ENCODE measurements at places on chromosomes 5 and 9. TPM values are rescaled to one million over a fixed set of nuclear protein-coding genes. Genes with fewer than 3 reads are reported as not detected.

DNA sequence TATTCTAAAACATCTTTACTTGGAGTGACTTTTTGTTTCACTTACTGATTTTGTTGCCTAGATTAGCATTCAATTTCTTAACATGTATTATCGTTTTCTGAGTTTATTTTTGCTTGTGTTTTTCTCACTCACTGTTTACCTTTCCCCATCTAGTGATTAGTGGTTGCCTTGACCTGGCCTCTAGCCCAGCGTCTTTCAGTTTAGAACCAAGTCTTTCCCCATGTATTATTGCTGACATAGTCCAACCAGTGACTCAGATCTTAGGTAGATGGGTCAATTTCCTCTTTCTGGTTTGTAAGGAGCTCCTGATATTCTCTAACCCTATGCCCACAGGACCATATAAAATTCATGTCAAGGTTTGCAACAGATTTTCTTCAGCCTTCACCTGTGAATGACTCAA, 135.5 kb downstream of the PRR16 start:
- no peak for DNase-seq

GRCh38 chr5:67699560-67699959, 503.0 kb upstream of the CD180 start:
- DNase-seq = no peak

GRCh38 chr9:76697554-76697953, 66.7 kb upstream of the PCA3 start:
- DNase-seq = no peak

GRCh38 chr5:119095611-119096010, 24.7 kb downstream of the DMXL1 start:
- DNase-seq = no peak

DNA sequence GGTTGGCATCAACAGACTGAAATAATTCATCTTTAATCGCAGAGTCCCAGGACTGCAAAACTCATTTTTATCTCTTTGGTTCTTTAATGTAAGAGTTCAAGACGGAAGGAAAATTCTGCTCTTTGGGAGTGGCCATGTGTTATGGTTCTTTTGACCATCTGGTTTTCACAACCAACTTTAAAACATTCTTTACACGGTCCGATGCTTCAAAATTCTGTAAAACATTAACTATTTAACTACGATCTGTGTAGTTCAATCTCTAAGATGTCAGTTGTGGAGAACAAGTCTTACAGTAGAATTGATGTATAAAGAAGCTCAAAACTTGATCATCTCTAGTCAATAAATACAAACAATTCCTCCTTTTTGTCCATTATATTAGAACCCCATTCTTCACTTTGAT, 83.0 kb downstream of the CMYA5 start:
- DNase-seq = no peak

DNA sequence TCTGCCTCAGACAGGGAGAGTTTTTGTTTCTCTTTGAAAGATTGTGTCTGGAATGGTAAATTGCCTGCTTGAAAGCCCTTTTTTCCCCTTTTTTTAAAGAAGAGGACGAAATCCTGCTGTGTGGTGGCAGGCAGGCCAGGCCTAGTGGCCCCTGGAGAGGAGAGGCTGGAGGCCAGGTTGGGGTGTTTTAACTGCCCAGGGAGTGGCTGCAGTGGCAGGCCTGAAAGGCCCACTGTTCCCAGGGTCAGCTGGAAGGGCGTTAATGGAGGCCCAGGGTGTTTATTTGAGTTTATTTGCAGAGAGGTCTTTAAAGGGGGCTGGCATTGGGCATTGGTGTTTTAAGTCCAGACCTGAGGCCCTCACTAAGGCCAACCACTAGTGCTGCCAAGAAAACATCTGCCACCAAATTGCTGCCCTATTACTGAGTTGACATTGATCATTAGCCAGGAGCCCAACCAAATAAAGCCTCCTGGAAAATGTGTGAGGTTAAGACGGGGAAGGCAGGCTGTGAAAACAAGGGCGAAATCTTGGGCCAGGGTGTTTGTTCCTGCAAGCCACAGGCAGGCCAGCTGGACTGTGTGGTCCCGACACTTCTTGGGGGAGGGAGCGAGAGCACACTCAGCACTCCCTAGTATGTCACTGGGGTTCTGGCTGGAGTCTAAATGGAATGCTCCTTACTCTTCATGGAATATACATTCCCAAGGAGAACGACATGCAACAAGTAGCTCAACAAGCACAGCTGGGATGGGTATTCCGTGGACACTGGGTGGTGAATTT, 5.0 kb downstream of the JADE2 start:
- DNase-seq = no peak

DNA sequence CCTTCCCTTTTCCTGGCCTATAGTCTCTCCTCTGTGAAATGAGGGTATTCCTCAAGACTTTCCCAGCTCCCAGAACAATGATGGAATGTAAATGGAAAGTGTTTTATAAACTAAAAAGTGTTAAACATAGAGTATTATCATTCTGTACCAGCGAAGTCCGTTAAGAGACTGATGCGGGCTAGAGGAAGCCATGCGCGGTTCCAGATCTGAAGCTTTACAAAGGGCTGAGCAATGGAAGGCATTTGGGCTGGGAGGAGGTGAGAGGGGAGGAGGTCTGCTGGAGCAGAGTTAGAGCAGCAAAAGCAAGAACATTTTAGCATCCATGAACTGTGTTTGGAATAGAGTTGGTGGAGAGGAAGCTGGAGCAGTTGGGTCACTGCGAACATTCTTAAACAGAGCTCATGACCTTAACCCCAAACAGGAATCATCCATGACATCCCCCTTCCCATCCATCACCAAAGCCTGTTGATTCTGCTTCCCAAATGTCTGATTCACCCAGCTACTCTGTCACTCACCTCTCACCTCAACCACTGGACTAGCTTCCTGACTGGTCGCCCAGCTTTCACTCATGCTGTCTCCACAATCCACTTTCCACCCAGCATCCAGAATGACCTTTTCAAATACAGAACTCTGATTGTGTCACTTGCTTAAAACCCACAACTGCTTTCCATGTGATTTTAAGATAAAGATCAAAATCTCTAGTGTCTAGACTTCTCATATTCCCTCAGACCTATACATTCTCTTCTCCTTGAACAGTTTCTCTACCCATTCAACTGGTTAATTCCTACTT, 37.1 kb downstream of the CDK5RAP2 start:
- no peak for DNase-seq

- peak; percentile 90 for DNase-seq
Observed at GRCh38 chr9:121954477-121955140, 138.5 kb downstream of the TTLL11 start.

DNA sequence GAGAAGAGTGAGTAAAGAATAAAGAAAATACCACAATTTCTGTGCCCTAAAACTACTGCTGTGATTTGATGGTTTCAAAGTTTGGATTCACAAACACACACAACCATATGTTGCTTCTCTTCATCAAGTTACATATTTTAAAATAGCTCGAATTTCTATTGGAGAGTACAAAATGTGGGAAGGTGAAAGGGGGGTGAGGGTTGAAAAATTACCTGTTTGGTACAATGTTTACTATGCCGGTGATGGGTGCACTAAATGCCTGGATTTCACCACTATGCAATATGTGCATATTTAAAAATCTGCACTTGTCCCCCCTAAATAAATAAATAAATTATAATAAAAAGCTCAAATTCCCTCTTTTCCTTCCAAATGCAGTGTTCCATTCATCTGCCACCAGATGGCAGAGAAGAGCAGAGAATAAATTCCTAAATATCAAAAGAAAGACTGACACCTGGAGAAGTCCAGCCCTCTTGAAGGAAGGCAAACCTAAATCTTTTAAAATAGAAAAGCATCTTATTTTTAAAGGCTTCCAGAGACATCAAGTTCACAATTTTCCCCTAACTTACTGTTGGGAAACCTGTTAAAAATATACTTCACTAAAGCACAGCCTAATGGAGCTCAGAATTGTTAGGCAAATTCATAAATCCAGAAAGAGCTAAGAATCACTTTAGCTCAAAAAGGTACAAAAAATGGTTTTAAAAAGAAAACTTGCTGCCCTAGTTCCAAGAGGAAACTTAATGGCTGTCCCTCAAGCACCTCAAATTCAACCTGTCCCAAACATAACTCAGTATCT, 24.8 kb upstream of the HNRNPA0 start:
- no peak for DNase-seq

GRCh38 chr5:32274548-32275395, 38.0 kb downstream of the MTMR12 start:
- DNase-seq = no peak

- no peak for DNase-seq
Observed at GRCh38 chr5:35483191-35483590, 134.5 kb upstream of the SPEF2 start.

DNA sequence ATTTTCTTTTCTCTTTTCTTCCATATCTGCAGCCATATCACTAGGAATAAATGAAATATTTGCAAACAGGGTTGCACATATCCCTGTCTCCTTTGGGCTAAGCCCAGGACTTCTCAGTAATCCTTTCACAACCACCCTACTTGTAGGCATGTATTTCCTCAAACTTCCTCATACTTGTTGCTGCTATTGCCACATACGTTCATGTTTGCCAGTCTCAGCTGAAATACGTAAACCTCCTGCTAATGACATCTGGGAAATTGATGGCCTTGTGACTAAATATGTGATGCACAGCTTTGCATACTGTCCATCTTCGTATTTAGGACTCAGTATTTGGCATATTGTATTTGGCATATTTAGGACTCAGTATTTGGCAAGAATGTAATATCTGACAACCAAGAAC, 224.6 kb downstream of the PLK2 start:
- peak; percentile 48 for DNase-seq

DNA sequence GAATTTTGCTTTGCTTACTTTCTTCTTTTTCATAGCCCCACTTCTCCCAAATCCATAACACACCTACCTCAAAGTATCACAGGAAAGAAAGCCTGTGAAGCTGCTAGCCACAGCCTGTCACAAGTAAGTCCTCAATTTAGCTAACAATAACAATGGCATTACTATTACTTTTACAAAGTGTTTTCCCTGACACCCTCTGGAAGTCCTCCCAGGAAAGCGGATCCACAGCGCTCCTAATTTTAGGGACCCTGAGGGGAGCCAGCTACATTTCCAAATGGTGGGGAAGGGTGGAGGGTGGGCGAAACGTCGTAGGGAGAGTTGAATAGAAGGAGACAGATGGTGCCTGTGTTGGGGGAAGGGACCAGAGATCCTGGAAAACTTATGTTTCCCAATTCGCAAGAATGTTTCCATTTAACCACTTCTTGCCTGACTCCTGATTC, 523 bp upstream of the WWC1 start:
- DNase-seq = no peak

GRCh38 chr5:113678202-113678601, 164.7 kb downstream of the YTHDC2 start:
- DNase-seq = no peak

GRCh38 chr5:55004729-55005128, 19.3 kb upstream of the GZMK start:
- no peak for DNase-seq

GRCh38 chr9:135851748-135852147, 55.6 kb downstream of the CAMSAP1 start:
- no peak for DNase-seq

DNA sequence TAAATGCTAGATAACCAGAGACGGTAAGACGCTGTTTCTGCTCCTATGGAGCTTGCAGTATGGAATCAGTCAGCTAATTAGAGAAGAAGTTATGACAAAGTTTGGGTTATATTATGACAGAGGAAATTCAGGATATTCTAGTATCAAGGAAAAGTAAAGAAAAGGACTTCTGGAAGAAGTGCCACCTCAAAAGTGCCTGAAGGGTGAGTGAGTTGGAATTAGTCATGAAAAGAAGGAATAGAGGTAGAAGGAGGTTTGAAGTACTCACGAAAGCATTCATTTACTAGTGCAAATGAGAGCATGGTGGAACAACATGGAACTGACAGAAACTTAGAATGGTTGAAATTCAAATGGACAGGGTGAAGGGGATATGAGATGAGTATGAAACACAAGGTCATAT, 40.4 kb upstream of the MTAP start:
- no peak for DNase-seq

DNA sequence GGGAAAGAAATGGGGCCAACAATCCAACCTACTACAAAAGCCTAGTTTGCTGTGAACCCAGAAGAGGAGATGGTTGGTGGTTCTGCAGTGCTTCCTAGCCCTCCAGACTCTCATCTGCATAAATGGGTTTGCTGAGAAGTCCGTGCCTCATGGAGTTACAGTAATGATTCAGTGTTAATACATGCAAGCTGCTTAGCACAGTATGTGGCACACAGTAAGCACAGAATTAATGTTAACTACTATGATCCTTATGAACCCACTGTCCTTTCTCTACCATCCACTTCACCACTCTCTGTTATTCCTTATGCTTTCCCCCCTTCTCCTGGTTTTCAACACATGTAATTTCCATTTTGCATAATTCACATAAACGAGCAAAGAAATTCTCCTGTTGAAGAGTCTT, 100.0 kb downstream of the ACTBL2 start:
- no peak for DNase-seq

GRCh38 chr5:81191726-81192372, 41.3 kb upstream of the CKMT2 start:
- no peak for DNase-seq

GRCh38 chr9:113910036-113910639, 34.0 kb downstream of the ZNF618 start:
- no peak for DNase-seq

GRCh38 chr9:71243951-71244350, 122.5 kb upstream of the TRPM3 start:
- DNase-seq = no peak

- DNase-seq = no peak
Observed at GRCh38 chr9:101167490-101168134, 139.1 kb downstream of the PLPPR1 start.

DNA sequence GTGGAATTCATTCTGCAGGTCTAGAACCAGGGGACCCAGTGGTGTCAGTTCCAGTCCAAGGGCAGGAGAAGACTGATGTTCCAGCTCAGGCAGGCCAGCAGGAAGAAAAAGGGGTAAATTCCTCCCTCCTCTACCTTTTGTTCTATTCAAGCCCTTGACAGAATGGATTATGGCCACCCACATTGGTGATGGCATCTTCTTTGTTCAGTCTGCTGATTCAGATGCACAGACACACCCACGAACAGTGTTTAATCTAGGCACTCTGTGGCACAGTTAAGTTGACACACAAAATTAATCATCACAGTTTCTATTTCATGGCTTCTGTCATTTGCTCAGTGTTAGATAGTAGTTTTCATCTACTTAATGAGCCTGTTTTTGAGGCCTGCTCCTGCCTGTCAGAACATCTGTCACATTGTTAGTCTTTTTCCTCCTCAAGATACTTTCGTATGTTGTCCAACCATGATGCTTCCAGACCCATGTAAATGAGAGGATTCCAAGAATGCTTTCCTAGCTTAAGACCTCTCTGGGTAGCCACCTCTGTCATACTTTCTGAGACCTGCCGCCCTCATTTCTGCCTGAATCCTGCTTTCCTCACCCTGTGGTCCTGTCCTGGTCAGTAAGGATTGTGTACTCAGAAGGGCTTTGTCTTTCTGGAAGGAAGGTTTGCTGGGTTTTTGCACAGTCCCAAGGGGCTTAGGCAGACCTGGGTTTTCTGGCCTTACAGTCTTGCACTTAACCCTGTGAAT, 72.5 kb downstream of the SPIN1 start:
- DNase-seq = no peak

The SLC25A48 gene
- 7.6 TPM for total RNA-seq

The CEMIP2 gene
- 20.6 TPM for total RNA-seq

The GABRA1 gene
- not detected for total RNA-seq

The BRINP1 gene
- total RNA-seq = 0.16 TPM

The ESM1 gene
- total RNA-seq = not detected

The LEAP2 gene
- total RNA-seq = 2.0 TPM

The OTP gene
- not detected for total RNA-seq

The OR1Q1 gene
- not detected for total RNA-seq

The ZNF608 gene
- 11.6 TPM for total RNA-seq

The FAM221B gene
- total RNA-seq = not detected

The LRSAM1 gene
- total RNA-seq = 40.7 TPM

The EXD3 gene
- total RNA-seq = 20.3 TPM

The WNT8A gene
- total RNA-seq = not detected

Measured in lower leg skin (tissue), 4 donors.